ENCODE measurements at places on chromosomes 11 and 22.

GRCh38 chr11:128704517-128704916 lies 10.6 kb downstream of the FLI1 start:
- DNase-seq: no peak

DNA sequence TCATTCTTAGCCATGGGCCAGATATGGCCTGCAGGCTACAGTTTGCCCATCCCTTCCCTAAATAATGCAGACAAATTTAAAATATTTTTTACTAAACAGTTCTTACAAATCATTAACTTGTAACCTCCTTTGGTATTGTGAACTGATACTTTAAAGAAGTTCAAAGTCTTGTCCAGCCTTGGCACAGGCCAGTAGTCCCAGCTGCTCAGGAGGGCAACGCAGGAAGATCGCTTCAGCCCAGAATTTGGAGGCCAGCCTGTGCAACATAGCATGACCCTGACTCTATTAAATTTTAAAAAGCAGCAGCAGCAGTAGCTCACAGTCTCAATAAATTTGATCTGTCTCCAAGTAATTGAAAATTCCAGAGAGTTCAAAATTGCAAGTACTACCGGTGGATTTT lies 83.7 kb upstream of the ARHGAP32 start:
- DNase-seq: no peak

- DNase-seq: no peak
Observed at GRCh38 chr11:120807414-120808150, 216.3 kb upstream of the TBCEL start.

DNA sequence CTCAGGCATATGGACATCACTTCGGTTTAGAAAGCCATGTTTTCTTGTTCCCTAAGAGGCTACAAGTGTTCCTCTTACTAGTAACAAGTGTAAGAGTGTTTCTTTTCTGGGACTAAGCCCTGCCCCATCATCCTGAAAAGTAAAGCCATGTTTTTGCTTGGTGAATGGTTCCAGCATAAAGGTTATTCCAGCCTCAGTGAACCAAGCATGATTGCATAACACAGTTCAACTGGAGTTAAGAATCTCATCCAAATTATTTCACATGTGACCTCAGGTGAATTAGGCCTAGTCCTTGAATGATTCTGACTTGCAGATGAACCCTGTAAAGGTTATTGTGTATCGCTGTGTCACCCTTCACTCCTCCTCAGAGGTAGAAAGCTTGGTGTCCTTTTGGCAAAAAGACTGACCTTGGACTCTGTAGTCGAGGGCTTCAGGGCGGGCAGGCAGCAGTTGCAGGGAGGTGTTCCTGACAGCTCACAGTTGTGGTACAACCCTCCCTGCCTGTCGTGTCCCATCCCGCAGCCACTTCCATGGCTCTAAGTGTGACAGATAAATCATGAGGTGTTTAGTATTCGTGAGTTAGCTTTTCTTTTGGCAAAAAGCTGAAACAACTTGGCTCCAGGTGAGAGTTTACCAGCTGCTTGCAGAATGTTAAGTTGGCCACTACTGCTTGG lies 321.8 kb downstream of the CADM1 start:
- no peak for DNase-seq

GRCh38 chr11:118149493-118149892 lies 3.1 kb downstream of the SCN4B start:
- DNase-seq: no peak

- no peak for DNase-seq
Observed at GRCh38 chr11:63795066-63795465, 18.2 kb upstream of the SPINDOC start.

DNA sequence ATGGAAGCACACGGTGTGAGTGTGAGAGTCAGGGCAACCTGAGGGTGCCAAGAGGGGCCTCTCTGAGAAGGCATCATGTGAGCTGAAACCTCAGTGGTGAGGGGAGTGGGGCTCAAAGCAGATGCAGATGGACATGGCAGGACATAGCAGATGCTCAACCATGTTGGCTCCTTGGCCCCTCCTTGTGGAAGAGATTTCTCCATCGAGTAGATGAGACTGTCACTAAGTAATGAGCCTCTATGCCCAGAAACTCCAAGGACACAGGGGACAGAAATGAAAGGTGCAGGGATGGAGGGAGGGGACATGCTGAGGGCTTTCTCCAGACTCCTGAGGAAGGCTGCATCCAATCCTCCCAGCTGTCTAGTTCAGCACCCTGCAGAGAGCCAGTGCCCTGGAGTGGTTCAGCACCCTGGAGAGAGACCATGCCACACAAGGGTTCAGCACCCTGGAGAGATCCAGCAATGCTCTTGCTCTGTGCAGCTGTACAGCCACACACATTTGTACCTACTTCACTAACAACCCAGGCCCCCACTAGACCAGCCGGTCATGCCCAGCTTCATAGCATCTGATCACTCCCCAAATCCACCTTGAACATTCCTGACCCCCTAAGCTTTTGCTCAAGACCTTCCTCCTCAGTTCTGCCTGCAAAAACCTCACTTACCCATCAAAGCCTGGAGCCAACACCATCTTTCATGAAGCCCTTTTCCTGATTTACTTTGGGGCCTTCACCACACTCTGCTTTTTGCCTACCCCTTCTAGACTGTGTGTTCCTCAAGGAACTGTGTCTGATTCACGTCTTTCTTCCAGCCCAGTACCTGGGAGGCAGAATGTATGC lies 252.0 kb downstream of the CTTN start:
- DNase-seq: no peak

Data from esophagus squamous epithelium (tissue), 5 donors.